ENCODE measurements at places on chromosomes 11 and 22.

- no peak for DNase-seq
Measured at GRCh38 chr11:66337103-66337899, 1.1 kb upstream of the RIN1 start.

DNA sequence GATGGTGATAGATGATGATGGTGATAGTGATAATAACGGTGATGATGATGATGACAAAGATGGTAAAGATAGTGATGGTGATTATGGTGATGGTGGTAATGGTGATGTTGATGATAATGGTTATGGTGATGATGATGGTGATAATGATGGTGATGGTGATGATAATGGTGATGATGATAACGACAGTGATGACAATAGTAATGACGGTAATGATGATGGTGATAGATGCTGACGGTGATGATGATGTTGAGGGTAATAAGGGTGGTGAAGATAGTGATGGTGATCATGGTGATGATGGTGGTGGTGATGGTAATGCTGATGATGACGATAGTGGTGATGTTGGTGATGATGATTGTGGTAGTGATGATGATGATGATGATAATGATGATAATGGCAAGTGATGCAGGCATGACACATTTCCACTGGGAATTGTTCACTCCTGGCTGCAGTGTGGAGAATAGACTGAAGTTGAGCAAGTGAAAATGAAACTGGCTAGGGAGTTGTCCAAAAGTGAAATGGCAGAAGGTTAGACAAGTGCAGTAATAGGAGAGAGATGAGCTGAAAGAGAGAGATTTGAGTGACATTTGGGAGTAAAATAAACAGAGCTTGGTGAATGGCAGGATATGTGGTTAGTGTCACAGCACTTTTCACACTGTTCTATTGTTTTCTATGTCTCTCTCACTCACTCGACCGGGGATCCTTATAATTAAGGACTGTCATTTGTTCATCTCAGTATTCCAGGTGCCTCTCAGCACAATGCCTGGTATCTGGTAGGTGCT, 992.5 kb downstream of the OPCML start:
- no peak for DNase-seq

- no peak for DNase-seq
Measured at GRCh38 chr11:44147751-44148150, 52.3 kb downstream of the EXT2 start.

DNA sequence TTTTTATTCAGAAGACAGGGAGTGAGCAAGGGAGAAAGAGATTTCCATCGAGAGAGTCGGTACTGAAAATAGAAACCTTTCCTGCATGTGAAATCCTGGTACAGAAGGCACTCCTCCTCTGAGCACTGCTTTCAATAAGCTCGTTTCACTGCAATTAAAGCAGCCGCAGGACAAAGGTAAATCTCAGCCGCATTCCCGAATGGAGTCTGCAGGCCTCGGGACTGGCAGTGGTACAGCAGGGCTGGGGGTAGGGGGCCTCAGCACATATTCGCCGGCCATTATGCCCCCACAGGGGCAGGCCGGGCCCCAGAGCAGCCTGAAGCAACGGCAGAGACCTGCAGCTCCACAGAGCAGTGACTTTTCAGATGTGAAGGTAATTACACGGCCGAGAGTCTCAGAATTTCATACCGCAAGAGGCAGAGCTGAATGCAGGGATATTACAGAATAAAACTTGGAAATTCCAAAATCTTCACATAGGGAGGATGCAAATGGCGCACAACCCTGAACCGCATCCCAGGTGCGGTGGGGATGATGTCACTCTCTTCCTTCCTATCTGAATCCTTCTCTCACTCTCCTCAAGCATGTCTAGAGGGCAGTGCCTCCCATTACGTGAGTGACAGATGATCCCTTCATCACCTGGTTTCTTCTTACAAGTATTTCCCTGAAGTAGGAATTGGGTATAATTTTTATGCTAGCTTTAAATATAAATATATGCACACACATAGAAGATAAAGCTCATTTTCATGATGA, 622.1 kb downstream of the OPCML start:
- no peak for DNase-seq

DNA sequence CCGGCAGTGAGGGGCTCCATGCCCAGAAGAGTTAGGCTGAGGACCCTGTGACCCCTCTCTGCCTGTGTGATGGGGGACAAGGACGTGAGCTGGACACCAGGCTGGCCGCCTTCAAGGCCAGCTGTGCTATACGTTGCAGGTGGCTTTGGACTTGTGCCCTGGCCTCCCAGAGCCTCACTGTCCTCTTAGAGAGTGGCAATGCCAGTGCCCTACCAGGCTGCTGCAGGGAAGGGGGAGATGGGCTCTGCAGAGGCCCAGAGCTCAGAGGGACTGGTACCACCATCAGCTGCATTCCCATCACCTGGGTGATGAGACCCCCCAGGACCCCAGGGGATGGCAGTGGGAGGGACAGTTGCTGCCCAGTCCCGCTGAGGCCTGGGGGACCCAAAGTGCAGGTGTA, 90.4 kb upstream of the SHISAL1 start:
- no peak for DNase-seq

DNA sequence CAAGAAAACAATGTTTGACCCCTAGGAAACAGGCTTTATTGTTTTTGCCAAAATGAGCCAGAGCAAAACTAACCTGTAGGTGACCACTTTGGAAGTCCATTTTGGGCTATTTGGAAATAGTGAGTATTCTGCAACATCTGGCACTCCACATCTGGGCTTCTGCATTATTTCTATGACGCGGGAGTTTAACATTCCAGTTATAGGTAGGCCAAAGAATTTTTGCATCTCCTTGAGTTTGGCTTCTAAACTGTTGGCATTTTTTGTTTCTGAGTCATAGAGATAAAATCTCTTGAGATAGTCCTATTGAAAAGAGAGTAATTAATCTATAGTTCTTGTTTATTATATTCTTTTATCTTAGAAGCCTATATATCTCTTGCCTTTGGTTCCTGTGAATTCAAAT, 2.9 kb downstream of the MMP7 start:
- no peak for DNase-seq

GRCh38 chr11:119795690-119796089, 66.7 kb upstream of the NECTIN1 start:
- DNase-seq, result no peak

DNA sequence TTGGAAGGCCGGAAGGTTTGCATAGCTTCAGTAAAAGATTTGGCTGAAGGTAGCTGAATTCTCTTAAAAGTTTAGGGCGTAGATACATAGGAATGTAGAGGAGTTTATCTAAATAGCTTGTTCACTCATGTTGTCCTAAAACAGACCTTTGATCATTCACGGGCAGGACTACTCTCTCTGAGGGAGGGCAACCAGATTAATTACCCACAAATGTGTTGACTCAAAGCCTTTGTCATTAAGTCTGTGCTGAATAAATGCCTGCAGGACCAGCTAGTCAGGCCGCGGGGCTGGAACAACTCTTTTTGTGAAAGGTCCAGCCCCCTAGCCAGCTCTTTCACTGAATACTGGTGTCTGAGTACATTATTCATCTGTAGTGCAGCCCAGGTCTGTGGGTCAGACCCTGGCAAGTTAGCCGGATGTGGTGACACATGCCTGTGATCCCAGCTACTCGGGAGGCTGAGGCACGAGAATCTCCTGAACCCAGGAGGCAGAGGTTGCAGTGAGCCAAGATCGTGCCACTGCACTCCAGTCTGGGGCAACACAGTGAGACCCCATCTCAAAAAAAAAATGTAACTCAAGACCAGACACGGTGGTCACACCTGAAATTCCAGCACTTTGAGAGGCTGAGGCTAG, 2.8 kb upstream of the FADD start:
- no peak for DNase-seq

- no peak for DNase-seq
Measured at GRCh38 chr11:45560913-45561281, 104.5 kb downstream of the CHST1 start.

DNA sequence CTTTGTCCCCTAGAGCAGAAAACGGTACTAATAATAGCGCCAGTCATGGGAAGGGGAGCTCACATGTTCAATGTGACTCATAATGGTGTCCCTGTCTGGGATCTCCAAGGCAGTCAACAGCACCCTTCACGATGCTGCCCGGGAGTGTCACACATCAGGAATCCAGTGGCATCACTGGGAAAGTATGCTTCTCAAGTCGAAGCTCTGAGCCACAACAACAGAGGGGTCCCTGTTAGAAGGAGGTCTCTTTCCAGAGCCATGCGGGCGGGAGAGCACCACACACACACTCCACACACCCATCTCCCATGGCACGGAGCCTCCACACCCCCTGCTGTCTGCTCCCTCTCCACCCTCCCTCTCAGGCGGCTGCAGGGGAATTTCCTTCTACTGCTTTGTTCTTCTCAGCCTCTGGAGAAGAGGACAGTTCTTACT, 119.7 kb downstream of the ETS1 start:
- no peak for DNase-seq

DNA sequence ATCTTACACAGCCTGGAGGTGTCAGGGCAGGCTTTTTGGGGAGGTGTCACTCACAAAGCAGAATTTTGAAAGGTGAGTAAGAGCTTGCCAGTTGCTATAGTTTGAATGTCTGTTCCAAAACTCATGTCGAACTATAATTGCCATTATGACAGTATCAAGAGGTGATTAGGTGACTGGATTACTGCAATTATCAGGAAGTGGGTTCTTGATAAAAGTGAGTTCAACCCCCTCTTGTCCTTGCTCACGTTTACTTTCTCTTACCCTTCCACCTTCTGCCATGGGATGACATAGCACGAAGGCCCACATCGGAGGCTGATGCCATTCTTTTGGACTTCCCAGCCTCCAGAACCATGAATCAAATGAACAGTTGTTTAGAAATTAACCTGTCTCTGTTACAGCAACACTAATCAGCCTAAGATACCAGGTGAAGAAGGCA, 4.7 kb upstream of the C11orf86 start:
- no peak for DNase-seq

DNA sequence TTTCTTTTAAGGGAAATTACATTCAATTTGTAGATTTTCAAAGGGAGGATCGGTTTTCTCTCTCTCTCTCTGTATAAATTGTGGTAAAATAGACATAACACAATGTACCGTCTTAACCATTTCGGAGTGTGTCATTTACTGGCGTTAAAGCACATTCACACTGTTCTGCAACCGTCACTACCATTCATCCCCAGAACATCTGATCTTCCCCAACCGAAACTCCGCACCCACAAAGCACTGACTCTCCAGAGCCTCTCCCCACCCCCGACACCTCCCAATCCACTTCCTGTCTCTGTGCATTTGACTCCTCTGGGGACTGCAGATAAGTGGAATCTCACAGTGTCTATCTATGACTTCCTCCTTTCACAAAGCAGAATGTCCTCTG, 15.9 kb upstream of the GRAMD4 start:
- no peak for DNase-seq

- no peak for DNase-seq
Measured at GRCh38 chr11:72727521-72727920, 24.7 kb downstream of the ARAP1 start.

- no peak for DNase-seq
Measured at GRCh38 chr11:19891022-19891421, 178.4 kb downstream of the NAV2 start.

DNA sequence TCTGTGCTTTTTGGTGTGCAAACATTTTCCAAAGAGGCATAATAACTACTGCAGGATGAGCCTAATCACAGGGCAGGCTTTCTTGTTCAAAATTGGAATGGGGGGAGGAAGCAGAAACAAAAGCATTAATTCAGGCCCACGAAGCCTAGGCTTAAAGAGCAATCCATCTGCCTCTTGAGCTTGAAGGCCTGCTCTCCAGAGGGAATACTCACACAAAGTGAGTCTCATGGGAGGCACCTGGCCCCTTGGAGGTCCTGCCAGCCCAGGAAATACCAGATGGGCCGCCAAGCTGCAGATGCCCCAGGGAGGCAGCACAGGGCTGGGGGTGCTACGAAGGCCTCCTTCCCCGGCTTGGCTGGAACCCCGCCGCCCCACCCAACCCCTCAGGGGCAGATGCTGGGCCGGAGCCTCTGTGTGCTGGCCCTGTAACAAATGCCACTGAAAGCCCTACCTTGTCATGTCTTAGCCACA, 39.3 kb upstream of the COMT start:
- no peak for DNase-seq

DNA sequence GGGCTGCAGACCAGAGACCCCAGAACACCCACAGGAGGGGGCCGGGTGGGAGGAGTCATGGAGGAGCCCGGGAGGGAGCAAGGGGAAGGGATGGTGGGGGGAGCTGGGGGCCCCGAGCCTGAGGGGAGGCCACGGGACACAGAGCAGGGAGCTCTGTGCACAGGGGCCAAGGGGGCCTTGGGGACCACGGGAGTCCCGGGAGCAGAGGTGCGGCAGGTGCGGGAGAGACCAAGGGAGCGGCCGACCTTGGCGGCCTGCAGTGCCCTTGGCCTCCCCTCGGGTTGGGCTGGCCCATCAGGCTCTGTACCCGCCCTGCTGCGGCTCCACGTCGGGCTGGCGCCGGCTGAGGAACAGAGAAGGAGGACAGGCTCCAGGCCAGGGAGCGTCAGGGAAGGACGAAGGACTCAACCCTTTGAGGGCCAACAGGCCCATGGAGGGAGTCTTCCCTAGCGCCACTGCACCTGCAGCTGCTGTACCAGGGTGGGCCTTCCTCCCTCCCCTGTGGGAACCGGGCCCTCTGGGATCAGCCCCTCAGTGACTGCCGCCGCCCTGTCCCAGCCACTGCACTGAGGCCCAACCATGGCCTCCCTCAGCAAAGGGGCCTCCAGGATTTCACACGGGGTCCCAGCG, 17.8 kb upstream of the BRSK2 start:
- DNase-seq, result no peak

Measured in right renal cortex interstitium (tissue), 3 donors.